ENCODE measurements at places on chromosomes 11 and 22.

- DNase-seq, result no peak
Observed at GRCh38 chr11:1053121-1053901, 16.8 kb upstream of the MUC6 start.

DNA sequence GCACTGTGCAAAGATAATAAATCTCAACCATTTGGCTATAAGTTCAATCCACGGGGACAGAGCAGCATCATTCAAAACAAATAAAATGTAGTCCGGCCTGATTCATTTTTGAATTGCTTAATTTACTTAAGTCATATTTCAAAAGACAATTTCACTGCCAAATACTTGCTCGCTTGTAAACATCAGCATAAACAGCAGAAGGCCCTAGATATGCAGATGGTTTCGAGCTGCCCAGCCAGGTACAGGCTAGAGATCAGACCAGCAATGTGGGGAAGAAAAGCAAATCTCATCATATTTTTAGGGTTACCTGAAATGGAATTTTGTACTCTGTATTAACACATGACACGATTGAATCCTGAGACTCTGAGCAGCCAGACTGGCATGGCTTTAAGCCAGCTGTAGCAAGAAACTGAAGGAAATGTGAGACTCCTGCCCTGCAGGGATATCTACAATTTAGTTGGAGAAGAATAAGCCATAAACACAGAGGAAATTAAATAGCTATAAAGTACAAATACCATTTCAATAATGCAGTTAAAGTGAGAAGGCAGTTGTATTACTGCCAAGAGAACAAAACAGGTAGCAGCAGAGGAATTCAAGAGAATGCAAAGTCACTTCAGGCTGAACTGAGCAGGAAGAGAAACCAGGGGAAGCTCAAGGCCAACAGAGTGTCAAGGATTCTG lies 440.3 kb downstream of the ETS1 start:
- no peak for DNase-seq

- DNase-seq, result peak; percentile 24
Observed at GRCh38 chr22:48188231-48188721, 1425.8 kb downstream of the TBC1D22A start.

GRCh38 chr11:46917109-46917761 lies 1.1 kb downstream of the LRP4 start:
- peak; percentile 48 for DNase-seq

DNA sequence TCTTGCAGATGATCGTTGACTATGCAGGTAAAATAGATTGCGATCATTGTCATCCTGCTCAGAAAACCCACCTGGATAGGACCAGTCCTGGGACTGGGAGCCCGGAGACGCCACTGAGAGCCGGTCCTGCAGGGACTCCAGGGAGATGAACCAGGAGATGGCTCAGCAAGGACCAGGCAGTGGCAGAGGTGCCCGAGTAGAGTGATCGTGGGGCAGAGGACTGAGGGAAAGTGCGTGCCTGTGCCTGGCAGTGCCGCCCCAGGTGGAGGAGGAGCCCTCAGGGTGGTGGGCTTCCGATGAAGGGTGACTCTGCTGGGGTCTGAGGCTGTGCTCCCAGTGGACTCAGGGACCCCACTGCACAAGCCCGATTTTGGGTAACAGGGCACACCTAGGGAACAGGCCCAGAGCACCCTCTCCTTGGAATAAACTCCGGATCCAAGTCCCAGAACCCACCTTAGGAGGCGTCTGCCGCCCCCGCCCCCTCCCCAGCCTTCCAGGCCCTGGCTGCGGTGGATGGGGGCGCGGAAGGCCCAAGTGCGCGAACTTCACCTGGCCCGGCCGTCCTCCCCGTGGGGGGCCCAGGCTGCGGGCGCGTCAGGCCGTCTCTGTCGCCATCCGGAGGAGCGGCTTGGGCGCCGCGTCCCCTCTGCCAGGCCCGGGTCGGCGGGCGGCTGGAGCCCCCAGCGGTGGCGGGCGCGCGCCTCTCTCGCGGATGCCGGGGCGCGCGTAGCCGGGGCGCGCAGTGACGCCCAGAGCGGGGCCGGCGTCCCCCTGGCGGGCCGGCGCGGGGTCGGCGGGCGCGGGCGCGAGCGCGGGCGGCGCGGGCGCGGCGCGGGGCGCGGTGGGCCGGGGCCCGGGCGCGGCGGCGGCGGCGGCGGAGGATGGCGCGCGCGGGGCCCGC lies 1338.8 kb downstream of the BRD1 start:
- DNase-seq, result no peak

DNA sequence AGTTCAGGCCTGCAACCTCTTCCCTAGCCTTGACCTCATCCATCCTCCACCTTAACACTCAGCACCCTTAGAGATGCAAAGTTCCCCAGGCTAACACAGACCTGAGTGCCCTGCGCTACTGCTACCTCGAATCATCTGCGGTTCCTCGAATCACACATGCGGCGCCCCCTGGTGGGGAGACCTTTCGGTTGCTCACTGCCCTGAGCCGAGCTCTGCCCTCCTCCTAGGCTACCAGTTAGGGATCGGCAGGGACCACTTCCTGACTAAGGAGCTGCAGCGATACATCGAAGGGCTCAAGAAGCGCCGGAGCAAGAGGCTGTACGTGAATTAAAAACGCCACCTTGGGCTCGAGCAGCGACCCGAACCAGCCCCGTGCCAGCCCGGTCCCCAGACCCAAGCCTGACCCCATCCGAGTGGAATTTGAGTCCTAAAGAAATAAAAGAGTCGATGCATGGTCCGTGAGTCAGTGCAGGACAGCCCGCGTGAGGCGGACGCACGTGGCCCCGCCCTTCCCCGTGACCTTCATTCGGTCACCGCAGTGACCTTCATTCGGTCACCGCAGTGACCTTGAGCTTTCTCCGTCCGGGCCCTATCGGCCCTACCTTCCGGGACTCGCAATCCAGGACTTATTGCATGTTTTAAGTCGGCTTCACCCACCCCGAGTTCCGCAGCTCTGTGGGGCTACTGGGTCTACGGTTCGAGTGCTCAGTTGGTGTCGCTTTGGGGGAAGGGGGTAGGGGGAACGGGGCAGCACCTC lies 830 bp upstream of the ESRRA start:
- DNase-seq, result peak; percentile 96

DNA sequence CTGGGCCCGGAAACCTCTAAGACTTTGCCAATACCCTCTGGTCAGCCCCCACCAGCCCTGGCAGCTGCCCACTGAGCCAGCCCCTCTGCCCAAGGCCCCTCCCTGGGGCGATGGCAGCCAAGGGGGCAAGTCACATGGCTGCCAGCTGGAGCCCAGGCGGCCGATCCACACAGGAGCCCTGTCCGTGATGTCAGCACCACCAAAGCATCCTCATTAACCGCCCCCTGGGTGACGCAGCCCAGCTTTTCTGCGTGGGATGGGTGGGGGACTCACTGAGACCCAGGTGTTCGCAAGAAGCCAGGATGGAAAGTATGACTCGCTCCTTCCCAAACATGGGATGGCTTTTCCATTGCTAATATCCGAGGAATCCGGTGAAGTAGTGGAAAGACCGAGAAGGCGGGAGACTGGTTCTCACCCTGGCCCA lies 46.6 kb upstream of the WNT7B start:
- no peak for DNase-seq

GRCh38 chr11:96126917-96127595 lies 203.1 kb upstream of the MTMR2 start:
- no peak for DNase-seq

GRCh38 chr11:104390651-104391050 lies 226.7 kb upstream of the PDGFD start:
- DNase-seq, result no peak

DNA sequence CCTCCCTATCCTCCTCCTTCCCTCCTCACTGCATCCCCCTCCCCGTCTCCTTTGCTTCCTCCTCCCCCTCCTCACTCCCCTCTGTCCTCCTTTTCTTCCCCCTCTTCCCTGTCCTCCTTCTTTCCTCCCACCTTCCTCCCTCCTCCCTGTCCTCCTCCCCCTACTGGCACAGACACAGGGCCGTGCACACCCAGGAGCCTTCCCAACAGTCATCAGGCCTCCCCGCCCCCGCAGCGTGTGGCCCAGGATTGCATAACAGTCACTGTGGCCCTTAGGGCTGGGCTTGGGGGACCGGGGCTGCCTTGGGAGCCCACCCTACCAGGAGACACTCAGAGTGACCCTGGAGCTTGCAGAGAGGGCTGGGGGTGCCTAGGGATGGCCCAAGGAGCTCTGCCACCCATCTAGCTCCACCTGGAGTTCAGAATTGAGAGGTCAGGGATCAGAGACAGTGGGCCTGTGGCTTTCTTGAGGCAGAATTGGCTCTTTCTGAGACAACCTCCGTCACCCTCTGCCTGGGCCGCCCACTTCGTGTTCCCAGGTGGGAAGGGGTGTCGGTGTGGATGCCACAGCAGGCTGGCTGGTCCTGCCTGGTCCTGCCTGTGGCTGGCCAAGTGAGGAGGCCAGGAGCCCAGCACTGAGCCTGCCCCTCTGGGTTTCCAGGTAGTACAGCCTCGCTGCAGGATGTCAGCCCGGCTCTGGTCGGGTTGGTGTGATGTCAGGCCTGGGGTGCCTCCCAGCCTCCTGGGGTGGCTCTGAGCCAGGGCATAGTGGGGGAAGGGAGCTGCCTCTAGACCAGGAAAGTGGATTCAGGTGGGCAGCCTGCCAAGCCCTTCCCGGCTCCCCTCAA lies 1.6 kb downstream of the SPI1 start:
- DNase-seq, result no peak

- DNase-seq, result no peak
Observed at GRCh38 chr11:120703358-120704152, 192.0 kb downstream of the GRIK4 start.

- no peak for DNase-seq
Observed at GRCh38 chr11:9176136-9176535, 84.7 kb upstream of the SCUBE2 start.

- no peak for DNase-seq
Observed at GRCh38 chr11:90176069-90176468, 41.6 kb downstream of the NAALAD2 start.

- DNase-seq, result peak; percentile 77
Observed at GRCh38 chr22:27726686-27727449, 74.7 kb downstream of the MN1 start.

GRCh38 chr11:27933992-27934829 lies 173.7 kb downstream of the KIF18A start:
- DNase-seq, result peak; percentile 61

DNA sequence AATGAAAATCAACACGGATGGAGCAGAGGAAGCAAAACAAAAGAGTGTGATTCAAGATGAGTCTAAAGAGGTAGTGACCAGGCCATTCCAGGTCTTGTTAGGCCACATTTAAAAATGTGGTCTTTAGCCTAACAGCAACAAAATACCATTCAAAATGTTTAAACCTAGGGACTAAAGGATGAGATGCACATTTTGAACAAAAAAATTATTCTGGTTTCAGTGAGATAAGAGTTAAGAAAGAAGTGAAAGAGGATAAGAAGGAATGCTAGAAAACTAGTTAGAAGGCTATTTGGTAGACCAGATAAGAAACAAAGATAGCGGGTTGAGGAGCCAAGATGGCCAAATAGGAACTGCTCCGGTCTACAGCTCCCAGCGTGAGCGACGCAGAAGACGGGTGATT lies 85.2 kb downstream of the CWF19L2 start:
- no peak for DNase-seq

DNA sequence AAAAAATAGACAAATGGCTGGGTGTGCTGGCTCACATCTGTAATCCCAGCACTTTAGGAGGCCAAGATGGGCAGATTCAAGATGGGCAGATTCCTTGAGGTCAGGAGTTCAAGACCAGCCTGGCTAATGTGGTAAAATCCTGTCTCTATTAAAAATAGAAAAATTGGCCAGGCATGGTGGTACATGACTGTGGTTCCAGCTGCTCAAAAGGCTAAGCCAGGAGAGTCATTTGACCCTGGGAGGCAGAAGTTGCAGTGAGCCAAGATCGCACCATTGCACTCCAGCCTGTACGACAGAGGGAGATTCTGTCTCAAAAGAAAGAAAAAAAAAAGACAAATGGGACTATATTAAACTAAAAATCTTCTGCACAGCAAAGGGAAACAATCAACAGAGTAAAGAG lies 55.4 kb downstream of the USP35 start:
- DNase-seq, result no peak

DNA sequence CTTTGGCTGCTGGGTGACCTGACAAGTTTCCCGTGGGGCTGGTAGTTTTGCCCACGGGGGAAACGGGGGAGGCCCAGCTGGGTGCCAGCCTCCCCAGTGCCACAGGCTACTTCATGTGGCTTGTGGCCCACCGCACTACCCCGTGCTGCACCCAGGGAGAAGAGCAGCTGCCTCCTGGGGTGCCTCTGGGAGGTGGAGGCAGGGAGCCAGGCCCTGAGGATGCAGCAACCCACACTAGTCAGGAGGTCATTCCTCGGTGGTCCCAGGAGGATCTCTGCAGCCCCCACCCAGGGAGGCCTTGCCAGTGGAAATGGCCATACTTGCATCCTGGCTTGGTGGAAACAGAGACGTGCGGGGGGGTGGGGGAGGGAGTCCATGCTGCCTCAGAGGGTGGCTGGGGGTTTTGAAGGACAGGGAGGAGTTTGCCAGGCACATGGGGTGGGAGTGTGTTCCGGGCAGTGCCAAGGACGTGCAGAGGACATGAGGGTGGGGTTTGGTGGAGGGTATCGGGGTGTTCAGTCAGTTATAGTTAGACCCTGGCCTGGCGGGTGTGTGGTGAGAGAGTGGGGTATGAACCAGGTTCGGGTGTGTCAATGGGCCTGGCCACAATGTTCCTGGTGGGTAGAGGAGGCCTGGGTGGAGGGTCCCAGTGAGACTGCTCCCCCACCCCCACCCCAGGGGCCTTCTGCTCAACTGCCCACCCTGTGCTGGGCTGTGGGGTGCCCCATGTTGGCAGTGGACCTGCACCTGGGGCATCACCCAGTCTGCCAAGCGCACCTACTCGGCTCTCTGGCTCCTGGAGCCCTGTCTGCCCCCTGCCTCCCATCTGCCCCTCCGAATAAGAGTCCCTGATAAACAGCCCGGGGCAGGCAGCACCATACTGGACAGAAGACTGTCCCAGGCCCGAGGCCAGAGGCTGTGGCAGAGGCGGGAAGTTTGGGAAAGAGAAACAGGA lies 3.8 kb downstream of the PIM3 start:
- no peak for DNase-seq

GRCh38 chr22:35842954-35843353 lies 125.3 kb downstream of the APOL5 start:
- DNase-seq, result peak; percentile 73

DNA sequence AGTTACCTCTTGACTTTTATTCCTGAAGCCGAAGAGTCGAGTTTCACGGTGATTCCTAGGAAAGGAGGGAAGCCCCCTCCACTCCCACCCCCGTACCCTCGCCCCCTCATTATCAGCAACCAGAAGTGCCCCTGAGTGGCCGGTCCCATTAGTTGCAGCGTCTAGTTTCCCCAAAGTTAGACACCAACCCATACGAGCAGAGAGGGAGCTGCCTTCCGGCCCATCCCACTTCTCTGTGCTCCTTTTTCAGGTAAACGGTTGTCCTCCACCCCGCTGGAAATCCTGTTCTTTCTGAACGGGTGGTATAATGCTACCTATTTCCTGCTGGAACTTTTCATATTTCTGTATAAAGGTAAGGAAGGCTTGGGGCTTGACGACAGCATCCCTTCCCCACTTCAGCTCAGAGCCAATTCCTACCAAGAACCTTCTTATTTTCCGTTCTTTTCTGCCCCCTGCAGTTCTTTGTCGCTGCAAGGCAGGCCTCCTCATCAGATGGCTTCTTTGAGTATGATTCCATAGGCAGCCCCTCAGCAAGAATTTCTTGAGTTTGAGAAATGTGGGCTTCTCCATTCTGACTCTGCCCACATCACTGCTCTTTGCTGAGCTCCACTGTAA lies 701 bp downstream of the TMEM216 start:
- peak; percentile 35 for DNase-seq

Measured in A549 (cell line).